Ascending aorta (tissue), 2 donors: ENCODE measurements at places on chromosomes 2 and 18. TPM values are rescaled to one million over a fixed set of nuclear protein-coding genes. Genes with fewer than 3 reads are reported as not detected.

- DNase-seq, result no peak
These were observed 473.6 kb upstream of the NRXN1 start for GRCh38 chr2:51505533-51505932.

DNA sequence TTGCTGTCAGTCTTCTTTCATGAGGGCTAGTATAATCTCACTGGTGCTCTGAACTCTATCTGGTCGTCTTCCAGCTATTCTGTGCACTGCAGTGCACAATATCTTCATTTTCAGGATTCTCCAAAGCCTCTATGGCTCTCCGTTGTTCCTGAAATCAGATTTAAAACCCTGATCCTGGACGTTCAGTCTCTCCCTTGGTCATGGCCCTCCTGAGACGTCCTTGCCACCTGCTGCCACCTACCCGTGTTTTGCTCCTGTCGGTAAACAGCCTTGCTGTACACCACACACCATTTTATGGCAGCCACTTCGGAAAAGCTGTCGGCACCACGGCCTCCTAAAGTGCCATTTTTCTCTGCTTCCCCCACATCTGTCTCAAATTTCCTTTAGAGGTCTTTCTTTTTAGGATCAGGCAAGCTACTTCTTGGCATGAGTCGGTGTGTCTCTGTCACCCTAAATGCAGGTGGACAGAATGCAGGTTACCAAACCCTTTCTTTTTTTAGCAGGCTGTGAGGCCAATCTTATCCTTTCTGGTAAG lies 170.0 kb downstream of the HRH4 start:
- DNase-seq, result no peak

GRCh38 chr2:238847841-238848690 lies at the start of gene TWIST2:
TSS of gene TWIST2 (plus strand) at chr2:238848085. CDS start at chr2:238848216, 131 bp downstream.
- DNase-seq, result peak; percentile 48

DNA sequence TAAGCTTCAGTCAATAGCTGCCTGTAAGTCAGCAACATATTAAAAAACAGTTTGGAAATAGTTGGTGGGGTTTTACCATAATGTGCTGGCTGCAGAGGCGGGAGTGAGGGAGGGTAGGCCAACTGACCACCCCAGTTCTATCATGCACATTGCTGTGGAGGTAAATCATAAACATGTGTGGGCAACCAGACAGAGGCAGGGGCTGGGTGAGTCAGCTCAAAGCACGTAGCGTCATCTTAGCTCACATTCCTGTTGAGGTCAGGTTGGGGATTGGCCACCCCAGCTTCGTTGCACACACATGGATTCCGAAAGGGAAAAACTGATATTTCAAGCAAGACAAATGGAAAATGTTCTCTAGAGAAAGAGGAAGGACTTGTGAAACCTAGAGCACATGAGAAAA lies 19.5 kb downstream of the GPR45 start:
- DNase-seq, result no peak

- no peak for DNase-seq
These were observed 8.8 kb downstream of the EFEMP1 start for GRCh38 chr2:55914786-55915185.

DNA sequence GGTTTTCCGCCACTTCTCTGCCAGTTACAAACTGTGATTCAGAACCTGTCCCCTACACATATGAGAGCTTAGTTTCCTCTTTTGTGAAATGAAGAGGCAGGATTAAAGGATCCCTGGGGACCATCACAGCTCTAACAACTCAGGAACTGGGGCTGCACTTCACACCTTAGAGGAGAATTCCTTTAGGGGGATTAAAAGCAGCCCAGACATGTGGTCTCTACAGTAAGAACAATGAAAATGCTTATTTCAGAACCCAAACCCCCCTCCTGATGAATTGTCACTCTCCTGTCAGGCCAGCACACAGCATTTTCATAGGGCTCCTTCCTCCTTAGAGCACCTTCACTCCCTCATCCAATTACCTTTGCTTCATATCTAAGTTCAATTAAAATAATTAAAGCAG lies 101.5 kb upstream of the NEDD4L start:
- no peak for DNase-seq

DNA sequence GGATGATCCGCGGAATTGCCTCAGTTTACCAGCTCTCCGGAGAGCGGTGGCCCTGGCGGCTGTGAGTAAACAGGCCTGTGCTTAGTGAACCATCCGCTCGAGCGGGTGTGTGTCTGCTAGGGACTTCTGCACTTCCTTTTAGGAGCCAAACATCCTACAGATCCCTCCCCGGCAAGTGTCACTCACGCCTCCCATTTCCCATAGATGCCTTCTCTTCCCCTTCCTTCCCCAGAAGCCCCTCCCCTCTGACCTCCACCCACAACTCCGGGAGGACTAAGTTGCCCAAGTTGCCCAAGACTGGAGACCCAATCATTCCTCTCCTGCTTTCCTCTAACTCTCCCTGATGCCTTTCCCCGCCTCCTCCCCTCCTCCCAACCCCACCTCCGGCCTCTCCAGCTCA lies 2.9 kb downstream of the C1QL2 start:
- DNase-seq, result no peak

- DNase-seq, result peak; percentile 73
These were observed 169.4 kb downstream of the LDLRAD4 start for GRCh38 chr18:13387855-13388548.

- no peak for DNase-seq
These were observed 14.8 kb downstream of the STRN start for GRCh38 chr2:36951574-36951973.

DNA sequence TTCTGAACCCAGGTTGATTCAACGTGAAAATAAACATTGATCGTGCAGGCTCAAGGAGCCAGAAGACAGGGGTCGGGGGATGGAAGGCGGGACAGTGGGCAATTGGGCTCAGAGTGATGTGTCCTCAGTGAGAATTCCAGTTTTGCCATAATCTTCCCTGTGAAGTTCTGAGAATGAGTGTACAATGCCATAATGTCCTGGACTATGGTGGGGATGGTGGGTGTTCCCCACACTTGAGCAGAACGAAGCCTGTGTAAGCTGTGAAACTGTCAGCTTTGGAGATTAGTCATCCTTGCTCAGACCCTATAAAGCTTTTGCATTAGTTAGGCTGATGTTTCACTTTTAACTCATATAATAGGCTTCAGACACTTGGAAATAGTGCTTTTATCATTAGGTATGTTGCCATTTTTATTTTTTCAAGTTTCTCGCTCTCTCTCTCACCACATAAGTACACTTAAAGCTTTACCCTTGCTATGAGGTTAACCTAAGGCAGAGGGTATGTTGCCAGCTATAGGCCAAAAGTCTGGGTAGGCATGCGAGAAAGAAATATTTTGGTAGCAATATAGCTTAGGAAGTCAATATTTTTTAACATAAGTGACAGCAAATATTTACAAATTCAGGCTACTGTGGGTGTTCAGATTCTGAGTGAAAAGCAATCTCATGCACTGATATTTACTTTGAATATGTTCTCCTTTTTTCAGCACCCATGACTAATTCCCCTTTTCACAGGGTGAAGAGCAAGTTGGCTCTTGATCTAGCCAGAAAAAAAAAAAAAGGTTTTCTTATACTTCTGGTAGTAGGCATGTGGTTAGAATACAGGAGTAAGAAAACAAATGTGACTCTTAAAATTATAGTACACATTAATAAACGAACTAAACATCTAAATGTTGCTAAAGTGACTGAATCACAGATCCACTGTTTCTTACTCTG lies 47.2 kb downstream of the CDC42EP3 start:
- no peak for DNase-seq

POU3F3 gene
- total RNA-seq, result 0.21 TPM

TMEM87B gene
- total RNA-seq, result 11.7 TPM

SCYGR4 gene
- not detected for total RNA-seq

HOXD3 gene
- total RNA-seq, result 8.6 TPM
